Ascending aorta (tissue), 2 donors: ENCODE measurements at places on chromosomes 2 and 18. TPM values are rescaled to one million over a fixed set of nuclear protein-coding genes. Genes with fewer than 3 reads are reported as not detected.

Gene DNPEP
- 113 TPM for total RNA-seq

Gene IL36B
- total RNA-seq = not detected

Gene ABCG5
- total RNA-seq = 4.0 TPM

- no peak for DNase-seq
Observed at GRCh38 chr2:29528891-29529520, 392.4 kb downstream of the ALK start.

Gene IL36A
- total RNA-seq = not detected

DNA sequence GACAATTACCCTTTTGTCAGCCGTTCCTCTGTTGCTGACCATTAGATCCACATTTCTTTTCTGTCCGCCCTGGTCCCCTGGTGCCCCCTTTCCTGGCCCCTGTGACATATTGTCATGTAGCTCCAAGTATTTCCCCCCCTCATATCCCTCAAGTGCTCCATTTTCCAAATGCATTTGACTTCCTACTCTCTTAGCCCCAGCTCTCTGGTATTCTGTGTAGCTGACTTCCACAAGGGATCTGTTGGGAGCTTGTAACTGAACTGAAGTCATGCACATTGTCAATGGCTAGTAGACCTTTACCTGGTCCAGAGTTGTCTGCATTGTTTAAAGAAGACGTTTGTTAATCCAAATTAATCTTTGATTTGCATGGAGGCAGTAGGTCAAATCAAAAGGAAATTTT is 34.8 kb downstream of the LIPG start:
- no peak for DNase-seq

Gene CDK5R2
- total RNA-seq = not detected

Gene SCN7A
- 2.9 TPM for total RNA-seq

- DNase-seq = no peak
Observed at GRCh38 chr18:7786569-7786968, 219.5 kb downstream of the PTPRM start.

DNA sequence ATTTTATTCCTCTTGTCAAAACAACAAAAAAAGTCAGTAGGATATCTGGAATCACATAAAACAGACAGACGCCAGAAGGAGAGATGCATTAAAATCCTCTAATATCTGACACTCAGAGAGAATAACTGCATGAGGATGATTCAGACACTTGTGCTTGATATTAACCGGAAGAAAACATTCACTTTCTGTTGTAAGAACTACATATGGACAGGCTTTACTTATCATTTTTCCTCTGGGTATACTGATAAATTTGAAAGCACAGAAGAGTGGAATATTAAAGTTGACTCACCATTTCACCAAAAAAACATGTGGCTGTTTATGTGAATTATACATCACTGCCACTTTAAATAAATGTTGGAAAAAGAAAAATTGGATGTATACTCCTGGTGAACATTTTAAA is 589.1 kb upstream of the CDH2 start:
- DNase-seq = no peak

- DNase-seq = no peak
Observed at GRCh38 chr2:228063558-228063957, 117.9 kb downstream of the SPHKAP start.

DNA sequence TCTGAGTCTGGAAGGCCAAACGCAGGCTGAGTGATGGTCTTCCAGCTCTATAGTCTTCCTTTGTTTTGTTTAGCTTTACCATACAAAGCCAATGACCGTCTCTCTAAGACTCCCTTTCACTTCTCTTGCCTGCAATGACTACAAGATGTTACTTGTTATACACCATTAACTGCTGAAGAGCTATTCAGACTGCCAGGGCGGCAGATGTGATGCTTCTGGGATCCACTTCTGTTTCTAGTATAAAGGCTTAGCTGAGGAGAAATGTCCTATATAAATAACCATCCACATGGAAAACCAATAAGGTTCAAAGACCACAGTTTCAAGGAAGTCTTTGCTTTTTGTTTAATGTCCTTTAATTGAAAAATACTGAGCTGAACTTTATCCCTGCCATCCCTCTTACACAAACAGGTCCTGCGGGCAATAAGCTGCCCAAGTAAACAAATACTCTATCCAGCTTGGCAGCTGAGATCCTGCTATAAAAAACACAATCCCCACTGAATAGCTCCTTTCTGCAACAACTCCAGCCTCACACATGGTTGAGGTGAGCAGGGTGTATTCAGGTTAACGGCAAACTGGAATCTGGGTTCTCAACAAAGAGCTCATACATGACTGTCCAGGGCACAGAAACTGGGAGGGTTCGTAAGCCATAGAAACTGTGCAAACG is 124.6 kb downstream of the VIT start:
- no peak for DNase-seq

Gene AFTPH
- 58.0 TPM for total RNA-seq

- DNase-seq = no peak
Observed at GRCh38 chr2:3214806-3215404, 162.7 kb downstream of the EIPR1 start.

GRCh38 chr2:181746844-181747243 is 66.5 kb upstream of the NEUROD1 start:
- no peak for DNase-seq

Gene ALPI
- not detected for total RNA-seq

- no peak for DNase-seq
Observed at GRCh38 chr18:45221363-45221762, 393.9 kb upstream of the SLC14A2 start.

GRCh38 chr2:218400930-218401881 is 1.5 kb downstream of the CTDSP1 start:
- peak; percentile 63 for DNase-seq

- no peak for DNase-seq
Observed at GRCh38 chr18:55384115-55384514, 203.9 kb downstream of the TCF4 start.

DNA sequence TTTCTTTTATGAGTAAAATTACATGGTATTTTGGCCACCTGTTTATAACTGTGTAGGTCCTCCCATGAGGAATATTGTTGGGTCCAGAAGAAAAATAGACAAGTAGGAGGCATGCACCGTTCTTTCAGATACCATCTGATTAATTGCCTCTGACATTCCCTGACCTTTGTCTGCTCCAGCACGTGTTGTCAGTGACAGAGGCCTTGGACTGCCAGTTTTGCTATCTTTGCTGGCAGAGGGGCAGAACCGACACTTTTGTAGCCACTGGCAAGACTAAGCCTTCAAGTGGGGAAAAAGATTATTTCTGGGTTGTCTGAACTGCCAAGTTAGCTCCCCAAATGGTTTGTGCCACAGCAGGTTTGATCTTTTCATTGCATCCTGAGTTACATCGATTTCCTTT is 276.9 kb downstream of the CAMKMT start:
- DNase-seq = no peak

DNA sequence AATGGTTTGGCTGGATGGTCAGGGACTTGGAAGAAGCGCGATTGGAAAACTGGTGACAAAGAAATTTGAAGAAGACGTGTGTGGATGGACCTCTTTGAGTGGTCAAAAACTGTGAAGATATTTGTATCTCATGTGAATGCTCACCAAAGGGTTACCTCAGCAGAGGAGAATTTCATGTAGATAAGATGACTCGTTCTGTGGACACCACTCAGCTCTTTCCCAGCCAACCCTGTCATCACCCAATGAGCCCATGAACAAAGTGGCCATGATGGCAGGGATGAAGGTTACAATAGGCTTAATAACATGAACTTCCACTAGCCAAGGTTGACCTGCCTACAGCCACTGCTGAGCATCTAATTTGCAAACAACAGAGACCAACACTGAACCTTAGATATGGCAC is 248.3 kb downstream of the KCNE4 start:
- no peak for DNase-seq

DNA sequence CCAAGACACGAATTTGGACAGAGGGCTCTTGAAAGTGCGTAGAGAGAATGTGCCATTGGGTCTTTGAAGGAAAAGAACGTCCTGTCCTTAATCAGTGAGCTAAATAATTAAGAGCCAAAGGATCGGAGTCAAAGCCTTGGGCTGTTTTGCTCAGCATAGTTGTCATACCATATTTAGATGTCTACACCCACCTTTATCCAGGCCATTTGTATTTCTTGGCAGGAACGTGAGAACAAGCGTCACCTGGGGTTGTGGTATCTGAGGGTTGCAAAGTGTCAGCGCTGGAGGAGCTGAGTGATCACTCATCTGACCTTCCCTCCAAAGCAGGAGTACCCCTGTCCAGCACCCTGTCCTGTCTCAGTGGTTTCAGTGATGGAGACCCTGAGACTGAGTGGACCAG is 4.5 kb downstream of the LPIN1 start:
- DNase-seq = no peak

- no peak for DNase-seq
Observed at GRCh38 chr2:30683236-30683956, 123.8 kb downstream of the CAPN13 start.

DNA sequence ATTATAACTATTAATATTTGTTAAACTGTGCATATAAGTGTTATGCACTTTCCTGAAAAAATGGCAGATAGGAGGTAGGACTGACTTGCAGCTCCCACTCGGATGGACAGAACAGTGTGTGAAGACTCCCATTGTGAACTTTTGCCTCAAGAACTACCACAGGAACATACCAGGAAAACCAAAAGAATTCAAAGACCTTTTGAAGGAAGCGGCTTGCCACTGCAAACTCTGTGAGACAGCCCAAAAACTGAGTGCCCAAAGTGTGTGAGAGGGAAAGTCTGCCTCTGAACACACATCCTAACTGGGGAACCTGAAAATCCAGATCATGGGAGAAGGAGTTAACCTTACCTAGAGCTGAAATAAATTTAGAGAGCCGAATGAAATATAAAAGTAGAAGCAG is 171.0 kb downstream of the ZBTB7C start:
- DNase-seq = no peak

- no peak for DNase-seq
Observed at GRCh38 chr2:198498516-198498915, 694.1 kb downstream of the PLCL1 start.

- DNase-seq = no peak
Observed at GRCh38 chr2:23502096-23502495, 117.1 kb downstream of the KLHL29 start.

- no peak for DNase-seq
Observed at GRCh38 chr2:9538000-9538507, 17.6 kb downstream of the ADAM17 start.

Gene CNPPD1
- total RNA-seq = 49.4 TPM

DNA sequence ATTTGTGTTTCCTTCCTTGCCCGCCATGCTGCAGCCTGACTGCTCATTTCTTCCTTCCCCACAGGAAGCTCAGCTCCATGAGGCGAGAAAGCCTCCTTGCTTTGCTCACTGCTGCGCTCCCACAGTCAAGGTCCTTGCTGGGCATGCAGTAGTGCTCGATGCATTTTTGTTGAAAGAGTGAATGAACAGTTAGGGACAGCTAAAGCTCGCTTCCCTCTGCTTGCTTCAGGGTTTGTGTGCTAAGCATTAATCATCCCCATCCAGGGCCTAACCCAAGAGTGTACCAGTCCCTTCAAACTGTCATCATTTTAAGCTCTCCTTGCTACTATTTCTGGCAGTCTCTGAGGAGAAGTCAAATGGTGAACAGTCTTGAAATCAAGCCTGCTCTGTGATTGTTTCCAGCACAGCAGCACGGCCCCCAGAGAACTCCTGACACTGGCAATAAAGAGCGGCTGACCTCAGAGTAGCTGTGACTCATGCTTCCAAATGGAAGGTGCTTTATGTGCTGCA is 171.7 kb upstream of the SOX11 start:
- DNase-seq = no peak

- peak; percentile 43 for DNase-seq
Observed at GRCh38 chr2:232315049-232315922, 63.3 kb upstream of the ALPP start.

- DNase-seq = no peak
Observed at GRCh38 chr2:240472078-240472790, 36.8 kb downstream of the GPC1 start.

Gene WNT10A
- total RNA-seq = not detected

- DNase-seq = no peak
Observed at GRCh38 chr2:23697256-23698075, 229.5 kb downstream of the ATAD2B start.

DNA sequence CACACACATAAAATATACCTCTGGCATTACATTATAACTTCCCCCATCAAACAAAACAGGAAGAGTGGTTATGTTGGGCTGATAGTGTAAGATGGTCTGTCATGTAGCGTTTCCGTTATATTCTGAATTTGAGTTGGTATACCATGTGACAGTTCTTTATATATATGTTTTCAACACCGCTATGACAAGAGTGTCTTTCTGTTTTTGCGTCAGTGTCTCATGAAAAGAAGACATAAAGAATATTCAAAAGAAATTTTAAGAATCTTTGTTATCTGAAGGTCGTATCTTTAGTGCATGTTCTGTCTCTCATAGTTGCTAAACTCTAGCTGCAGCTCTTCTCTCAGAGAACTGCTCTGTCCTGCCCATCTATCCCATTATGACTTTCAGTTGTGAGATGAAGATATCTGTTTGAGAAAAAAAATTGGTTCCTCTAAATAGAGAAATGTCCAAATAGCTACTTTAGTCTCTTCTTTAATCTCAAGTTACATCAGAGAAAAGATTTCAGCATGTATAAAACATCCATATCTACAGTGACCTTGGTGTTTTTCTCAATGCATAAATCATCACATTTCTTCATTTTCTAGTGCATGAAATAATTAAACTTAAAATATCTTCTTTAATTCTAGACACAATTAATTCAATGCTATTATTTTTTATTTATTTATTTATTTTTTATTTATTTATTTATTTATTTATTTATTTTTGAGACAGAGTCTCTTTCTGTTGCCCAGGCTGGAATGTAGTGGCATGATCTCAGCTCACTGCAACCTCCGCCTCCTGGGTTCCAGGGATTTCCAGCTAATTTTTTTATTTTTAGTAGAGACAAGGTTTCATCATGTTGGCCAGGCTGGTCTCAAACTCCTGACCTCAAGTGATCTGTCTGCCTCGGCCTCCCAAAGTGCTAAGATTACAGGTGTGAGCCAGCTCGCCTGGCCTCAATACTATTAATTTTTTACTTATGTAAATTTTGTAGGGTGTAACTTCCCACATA is 24.3 kb upstream of the PSME4 start:
- DNase-seq = no peak

- DNase-seq = no peak
Observed at GRCh38 chr2:219368690-219369191, 19.0 kb downstream of the DNPEP start.

DNA sequence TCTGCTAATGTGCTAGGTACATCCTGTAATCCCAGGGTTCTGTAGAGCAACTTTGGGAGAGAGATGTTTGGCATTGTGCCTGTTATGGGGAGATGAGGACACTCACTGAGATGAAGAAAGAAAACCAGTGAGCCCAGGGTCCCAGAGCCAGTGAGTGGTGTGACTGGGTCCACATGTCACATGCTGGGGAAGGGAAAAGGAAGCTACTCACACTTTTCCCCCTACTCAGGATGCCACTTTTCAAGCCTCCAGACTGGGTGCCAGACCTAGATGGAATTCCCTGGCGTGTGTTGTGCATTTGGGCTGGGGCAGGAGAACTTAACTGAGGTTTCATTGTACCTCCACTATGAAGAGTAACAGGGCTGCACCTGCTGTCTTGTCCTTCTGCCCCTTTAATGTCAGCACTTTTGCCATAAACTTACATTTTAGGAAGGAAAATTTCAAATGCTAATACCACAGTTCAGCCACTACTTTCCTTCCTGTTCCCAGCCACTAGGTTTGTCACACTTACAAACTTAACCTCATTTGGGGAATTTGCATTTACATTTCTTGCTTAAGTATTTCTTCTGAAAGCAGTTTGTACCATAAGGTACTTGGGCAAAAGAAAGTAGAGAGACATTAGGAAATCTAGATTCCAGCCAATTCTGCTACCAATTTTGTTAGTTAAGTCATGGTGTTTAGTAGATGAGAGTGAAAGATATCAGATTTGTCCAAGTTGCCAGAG is 10.2 kb downstream of the INSIG2 start:
- DNase-seq = no peak
